Nucleus accumbens (tissue), 56 donors: ENCODE measurements at places on chromosomes 7 and 10.

DNA sequence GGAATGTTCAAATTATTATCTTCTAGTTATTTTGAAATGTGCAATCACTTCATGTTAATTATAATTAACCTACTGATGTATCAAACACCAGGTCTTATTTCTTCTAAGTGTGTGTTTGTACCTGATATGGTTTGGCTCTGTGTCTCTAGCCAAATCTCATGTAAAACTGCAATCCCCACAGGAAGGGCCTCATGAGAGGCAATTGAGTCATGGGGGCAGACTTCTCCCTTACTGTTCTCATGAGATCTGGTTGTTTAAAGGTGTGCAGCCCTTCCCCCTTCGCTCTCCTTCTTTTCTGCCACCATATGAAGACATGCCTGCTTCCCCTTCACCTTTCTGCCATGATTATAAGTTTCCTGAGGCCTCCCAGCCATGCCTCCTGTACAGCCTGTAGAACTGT, 18.6 kb upstream of the PRKCQ start:
- DNase-seq, result no peak

- no peak for DNase-seq
Observed at GRCh38 chr10:63258920-63259678, 126.0 kb downstream of the NRBF2 start.

DNA sequence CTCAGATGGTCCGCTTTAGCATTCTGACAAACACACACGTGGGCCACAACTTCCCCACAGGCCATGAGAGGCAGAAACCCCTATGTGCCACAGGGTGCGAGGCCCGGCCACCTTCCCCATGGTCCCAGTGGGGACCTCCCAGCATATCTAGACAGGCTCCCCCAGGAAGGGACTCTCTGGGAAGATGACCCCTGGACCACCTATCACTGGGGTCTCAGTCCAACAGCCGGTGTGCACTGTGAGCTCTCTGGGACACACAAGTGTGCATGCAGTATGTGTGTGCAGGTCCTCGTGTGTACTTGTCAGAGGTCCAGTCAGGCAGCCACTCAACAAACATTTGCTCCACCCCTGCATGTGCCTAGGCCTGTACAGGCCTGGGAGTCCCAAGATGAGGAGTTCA, 18.7 kb downstream of the GRID1 start:
- no peak for DNase-seq

DNA sequence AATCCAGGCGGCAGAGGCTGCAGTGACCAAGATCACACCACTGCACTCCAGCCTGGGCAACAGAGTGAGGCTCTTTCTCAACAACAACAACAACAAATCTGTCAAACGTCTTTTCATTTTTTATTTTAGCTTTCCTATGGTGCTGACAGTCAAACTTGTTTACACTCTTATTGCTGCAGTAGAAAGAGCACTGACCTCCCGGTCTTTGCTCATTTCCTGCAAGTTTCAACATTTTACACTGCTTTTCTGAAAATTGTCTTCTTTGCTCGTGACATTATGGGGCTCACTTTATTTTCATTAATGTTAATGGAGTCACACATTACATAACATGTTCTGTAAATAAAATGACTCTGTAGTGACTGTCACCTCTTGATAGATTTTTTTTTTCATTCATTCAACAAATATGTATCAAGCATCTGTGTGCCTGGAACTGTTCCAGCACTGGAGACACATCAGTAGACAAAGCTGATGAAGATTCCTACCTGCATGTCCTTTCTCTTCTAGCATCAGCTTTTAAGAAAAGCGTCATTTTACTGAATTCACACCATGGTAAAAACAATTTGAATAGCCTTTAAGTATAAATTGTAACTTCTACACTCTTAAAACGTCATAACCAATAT, 277.3 kb downstream of the CELF2 start:
- no peak for DNase-seq

DNA sequence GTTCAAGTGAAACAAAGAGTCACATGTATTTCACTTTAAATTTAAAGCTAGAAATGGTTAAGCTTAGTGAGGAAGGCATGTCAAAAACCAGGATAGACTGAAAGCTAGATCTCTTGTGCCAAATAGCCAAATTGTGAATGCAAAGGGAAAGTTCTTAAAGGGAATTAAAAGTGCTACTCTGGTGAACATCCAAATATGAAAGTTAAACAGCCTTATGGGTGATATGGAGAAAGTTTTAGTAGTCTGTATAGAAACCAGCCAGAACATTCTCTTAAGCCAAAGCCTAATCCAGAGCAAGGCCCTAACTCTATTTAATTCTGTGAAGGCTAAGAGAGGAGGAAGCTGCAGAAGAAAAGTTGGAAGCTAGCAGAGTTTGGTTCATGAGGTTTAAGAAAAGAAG, 47.1 kb downstream of the MXI1 start:
- DNase-seq, result no peak

DNA sequence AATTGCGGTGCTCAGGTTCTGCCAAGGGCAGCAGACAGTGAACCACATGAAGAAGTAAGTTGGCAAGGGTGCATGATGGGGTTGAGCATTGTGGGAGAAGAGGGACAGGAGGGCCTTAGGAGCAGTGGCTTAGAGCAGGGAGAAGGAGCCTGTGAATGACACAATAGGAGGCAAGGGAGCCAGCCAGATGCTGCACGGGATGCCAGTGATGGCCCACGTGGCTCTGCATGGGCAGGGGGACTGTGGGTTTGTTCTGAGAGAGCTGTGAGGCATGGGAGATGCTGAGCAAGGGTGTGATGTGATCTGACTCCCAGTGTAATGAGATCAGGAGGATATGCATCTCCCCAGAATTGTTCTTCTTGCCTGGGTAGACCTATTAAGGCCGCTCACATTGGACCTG, 60.9 kb downstream of the C10orf90 start:
- DNase-seq, result peak; percentile 55

- DNase-seq, result no peak
Observed at GRCh38 chr7:138962561-138963270, 18.5 kb downstream of the KIAA1549 start.
